MCF 10A (cell line): ENCODE measurements at places on chromosomes 2 and 18. TPM values are rescaled to one million over a fixed set of nuclear protein-coding genes. Genes with fewer than 3 reads are reported as not detected.

DNA sequence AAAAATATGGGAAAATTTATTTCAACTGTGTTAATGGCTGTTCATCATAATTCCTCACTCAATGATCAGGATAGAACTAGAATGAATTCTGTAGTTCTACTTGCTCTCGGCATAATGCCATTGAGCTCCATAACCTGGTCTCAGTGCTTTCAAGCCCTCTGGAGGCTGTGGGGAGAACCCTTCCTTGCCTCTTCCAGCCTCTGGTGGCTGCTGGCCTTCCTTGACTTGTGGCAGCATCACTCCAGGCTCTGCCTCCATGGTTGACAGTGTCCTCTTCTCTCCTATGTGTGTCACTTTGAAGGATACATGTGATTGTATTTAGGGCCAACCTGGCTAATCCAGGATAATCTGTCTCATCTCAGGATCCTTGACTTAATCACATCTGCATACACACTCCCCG lies 26.9 kb upstream of the CABYR start:
- peaks cover 25% of the 10 kb centered on the region for H3K4me1 ChIP-seq
- peaks cover 4% of the 10 kb centered on the region for H3K36me3 ChIP-seq
- H3K27ac ChIP-seq, result no peak overlapping the region
- DNase-seq, result no peak
- H3K27me3 ChIP-seq, result no peaks in the 10 kb centered on the region

Gene GALNT14
- 4.6 and 6.8 TPM in 2 replicates for total RNA-seq

GRCh38 chr2:96320728-96321622 lies 4.1 kb upstream of the ITPRIPL1 start:
- peaks cover 10% of the 10 kb centered on the region for H3K4me1 ChIP-seq
- H3K4me3 ChIP-seq, result peak overlapping the region; percentile 70
- DNase-seq, result no peak
- no peaks in the 10 kb centered on the region for H3K36me3 ChIP-seq
- H3K27me3 ChIP-seq, result peaks cover 70% of the 10 kb centered on the region

Gene HOXD8
- total RNA-seq, result not detected in 2 replicates

DNA sequence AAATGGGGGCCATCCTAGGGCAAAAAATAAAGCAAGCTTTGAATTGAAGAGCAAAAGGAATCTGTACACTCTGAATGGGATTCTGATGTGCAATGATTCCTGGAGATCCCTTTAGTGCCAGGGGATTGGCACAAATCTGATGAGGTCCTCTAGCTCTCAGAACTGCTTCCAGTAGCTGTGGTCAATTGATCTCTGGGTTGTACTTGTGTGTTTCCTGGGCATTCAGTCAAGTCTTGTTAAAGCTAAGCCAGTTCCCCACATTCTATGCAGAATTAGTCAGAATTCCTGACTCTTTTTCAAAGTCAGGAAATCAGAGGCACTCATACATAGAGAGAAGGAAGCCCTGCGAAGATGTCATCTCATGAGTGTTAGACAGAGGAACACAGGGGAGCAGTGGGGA lies 161.3 kb downstream of the DNER start:
- peak overlapping the region; percentile 19 for H3K27ac ChIP-seq
- no peaks in the 10 kb centered on the region for H3K4me1 ChIP-seq

DNA sequence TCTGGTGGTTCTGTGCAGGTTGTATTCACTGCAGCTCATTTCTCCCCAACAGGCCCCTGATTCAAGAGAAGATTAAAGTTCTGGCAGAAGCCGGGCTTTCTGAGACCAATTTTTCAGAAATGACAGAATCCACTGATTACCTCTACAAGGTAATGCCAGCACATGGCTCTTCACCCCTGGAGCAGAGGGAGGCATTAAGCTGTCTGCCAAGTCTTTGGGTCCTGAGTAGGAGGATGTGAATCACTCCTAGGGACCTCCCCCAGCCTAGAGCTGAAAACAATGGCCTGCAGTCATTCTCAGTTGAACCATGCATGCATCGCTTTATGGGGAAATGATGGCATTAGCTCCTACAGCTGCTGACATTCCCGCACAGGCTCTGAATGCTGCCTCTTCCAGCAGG lies 20.5 kb upstream of the RPL37A start:
- peaks cover 9% of the 10 kb centered on the region for H3K4me1 ChIP-seq
- H3K27ac ChIP-seq, result no peak overlapping the region
- no peaks in the 10 kb centered on the region for H3K27me3 ChIP-seq

GRCh38 chr2:127511090-127511695 lies 15.1 kb downstream of the IWS1 start:
- H3K27ac ChIP-seq, result peak overlapping the region; percentile 28
- no peak for DNase-seq
- no peak overlapping the region for H3K4me3 ChIP-seq
- peaks cover 30% of the 10 kb centered on the region for H3K4me1 ChIP-seq

- H3K36me3 ChIP-seq, result peaks cover 19% of the 10 kb centered on the region
- H3K4me3 ChIP-seq, result no peak overlapping the region
- H3K27ac ChIP-seq, result no peak overlapping the region
- no peak for DNase-seq
- no peaks in the 10 kb centered on the region for H3K27me3 ChIP-seq
- no peaks in the 10 kb centered on the region for H3K4me1 ChIP-seq
These were observed 9.6 kb downstream of the PTGR3 start for GRCh38 chr18:75199327-75199726.

GRCh38 chr2:98909317-98910211 lies 26.5 kb downstream of the CRACDL start:
- H3K4me3 ChIP-seq, result peak overlapping the region; percentile 47
- H3K27me3 ChIP-seq, result no peaks in the 10 kb centered on the region
- H3K27ac ChIP-seq, result peak overlapping the region; percentile 86
- DNase-seq, result peak; percentile 74

DNA sequence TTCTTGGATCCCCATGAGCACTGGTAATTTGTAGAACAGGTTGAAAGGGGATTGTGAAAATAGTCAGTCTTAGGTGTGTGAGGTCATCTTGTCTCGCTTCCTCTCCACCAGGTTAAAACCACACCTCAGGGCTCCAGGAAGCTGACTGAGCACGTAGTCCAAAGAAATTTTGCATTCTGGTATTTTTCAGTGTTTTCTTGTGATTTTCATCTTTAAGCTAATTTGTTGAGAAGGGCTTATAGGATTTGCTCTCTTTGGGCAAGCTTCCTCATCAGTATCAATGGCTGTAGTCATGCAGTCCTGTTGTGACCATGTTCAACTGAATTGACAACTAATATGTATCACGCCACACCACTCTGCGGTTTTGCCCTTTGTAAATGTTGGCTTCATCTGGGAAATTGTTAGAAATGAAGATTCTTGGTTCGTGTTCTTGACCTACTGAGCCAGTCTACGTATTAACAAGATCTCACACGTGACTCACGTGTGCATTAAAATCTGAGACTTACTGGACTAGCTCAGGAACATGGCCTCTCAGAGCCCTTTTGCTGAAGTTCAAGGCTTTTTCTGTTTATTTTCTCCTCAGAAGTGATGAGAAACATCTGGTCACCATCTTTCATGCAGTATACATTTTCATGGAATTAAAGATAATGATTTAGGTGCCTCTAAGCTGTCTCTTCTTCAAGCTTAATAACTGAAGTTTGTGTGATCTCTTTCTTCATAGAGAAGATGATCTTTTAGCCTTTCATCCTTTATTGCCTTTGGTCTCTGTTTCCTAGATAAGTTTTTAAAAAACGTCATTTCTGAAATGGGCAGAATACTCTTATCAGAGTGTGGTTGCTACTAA lies 32.8 kb downstream of the FMNL2 start:
- no peaks in the 10 kb centered on the region for H3K36me3 ChIP-seq
- no peak overlapping the region for H3K27ac ChIP-seq
- peaks cover 23% of the 10 kb centered on the region for H3K4me1 ChIP-seq

GRCh38 chr2:96108541-96109360 lies 7.6 kb downstream of the ADRA2B start:
- H3K36me3 ChIP-seq, result no peaks in the 10 kb centered on the region
- H3K27me3 ChIP-seq, result no peaks in the 10 kb centered on the region

DNA sequence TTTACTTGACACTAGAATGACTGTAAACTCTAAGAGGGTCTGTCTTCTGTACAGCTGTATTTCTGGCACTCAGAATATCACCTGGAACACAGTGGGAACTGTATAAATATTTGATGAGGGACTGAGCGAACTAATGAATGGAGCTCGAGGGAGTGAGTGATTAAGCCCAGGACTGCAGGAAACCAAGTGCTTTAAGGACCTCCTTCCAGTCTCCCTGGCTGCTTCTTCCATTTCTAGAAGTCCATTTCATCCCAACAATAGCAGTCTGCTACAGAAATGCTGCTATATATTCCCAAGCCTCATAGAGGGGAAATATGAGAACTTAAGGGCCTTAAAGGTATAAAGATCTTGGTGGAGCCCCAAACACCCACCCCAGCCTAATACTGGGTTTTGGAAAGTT lies 2.8 kb upstream of the IL1RL2 start:
- H3K36me3 ChIP-seq, result no peaks in the 10 kb centered on the region
- H3K27me3 ChIP-seq, result no peaks in the 10 kb centered on the region
- H3K4me3 ChIP-seq, result no peak overlapping the region
- DNase-seq, result no peak

Gene SOX11
- total RNA-seq, result not detected in 2 replicates

DNA sequence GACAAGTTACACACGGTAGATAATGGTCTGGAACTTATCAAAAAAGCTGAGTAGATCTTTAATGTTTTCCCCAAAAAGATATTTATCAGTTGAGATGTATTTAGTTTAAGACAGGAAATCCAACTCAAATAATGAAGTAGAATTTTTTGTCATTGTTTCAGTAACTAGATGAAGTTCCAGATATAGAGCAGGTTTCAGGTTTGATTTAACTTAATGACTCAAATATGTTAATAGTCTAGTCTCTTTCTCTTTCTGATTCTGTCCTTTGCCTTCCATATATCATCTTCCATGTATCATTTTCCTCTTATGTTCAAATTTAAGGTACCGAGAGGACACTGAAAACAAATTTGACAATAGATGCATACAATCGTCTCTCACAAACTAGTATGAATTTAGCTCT lies 23.6 kb upstream of the DOCK10 start:
- peaks cover 3% of the 10 kb centered on the region for H3K4me1 ChIP-seq
- no peaks in the 10 kb centered on the region for H3K27me3 ChIP-seq
- H3K36me3 ChIP-seq, result no peaks in the 10 kb centered on the region

Gene TTN
- under 0.01 and 0.05 TPM in 2 replicates for total RNA-seq

- no peak for DNase-seq
- H3K4me3 ChIP-seq, result no peak overlapping the region
- H3K36me3 ChIP-seq, result peaks cover 6% of the 10 kb centered on the region
- no peaks in the 10 kb centered on the region for H3K4me1 ChIP-seq
These were observed 154.1 kb upstream of the SPRED2 start for GRCh38 chr2:65586516-65586915.

Gene RGPD5
- total RNA-seq, result 35.0 and 60.4 TPM in 2 replicates
